Stomach (tissue), 19 donors: ENCODE measurements at places on chromosomes 2 and 18. TPM values are rescaled to one million over a fixed set of nuclear protein-coding genes. Genes with fewer than 3 reads are reported as not detected.

GRCh38 chr2:66432801-66433694 is 1.9 kb upstream of the MEIS1 start:
- peak; percentile 88 for DNase-seq

- no peak for DNase-seq
Observed at GRCh38 chr2:196183528-196184231, 12.3 kb upstream of the STK17B start.

GRCh38 chr2:75545387-75545786 is 15.4 kb downstream of the EVA1A start:
- DNase-seq: no peak

GRCh38 chr2:217505303-217505702 is 497.5 kb downstream of the TNS1 start:
- DNase-seq: no peak

DNA sequence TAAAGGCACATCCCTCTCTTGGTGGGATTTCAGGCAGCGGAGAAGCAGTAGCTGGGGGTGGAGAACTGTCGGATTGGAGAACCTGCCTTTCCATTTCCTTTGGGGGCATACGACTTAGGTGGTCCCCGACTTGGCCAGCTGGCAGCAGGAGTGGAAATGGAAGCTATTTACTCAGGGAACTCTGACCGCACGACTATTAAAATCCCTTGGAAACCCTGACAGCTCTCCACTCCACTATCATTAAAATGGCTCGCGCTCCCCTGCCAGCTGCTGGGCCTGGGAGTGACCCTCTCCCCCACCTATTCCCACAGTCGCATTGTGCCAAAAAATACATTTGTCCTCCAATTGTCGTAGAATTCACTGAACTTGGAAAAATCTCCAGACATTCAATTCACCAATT is 77.7 kb upstream of the APCDD1 start:
- peak; percentile 79 for DNase-seq

DNA sequence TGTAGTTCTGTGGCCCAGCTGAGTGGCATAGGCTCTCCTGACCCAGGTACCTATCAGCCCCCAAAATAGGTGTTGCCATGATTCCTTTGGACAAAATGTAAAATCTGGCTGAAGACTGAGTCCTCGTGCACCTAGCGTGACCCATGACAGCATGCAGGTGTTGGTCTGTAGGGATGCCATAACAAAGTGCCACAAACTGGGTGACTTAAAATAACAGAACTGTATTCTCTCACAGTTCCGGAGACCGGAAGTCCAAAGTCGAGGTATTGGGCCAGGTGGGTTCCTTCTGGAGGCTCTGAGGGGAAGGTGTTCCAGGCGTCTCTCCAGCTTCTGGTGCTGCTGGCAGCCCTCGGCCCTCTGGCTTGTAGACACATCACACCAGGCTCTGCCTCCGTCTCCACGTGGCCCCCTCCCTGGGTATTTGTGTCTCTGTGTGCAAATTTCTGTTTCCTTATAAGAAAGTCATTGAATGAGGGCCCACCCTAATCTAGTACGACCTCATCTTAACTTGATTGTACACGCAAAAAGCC is 34.5 kb downstream of the LRRFIP1 start:
- DNase-seq: no peak

GRCh38 chr2:127425540-127426490 is 7.6 kb downstream of the PROC start:
- DNase-seq: no peak

GRCh38 chr2:183049420-183049819 is 11.2 kb upstream of the NCKAP1 start:
- no peak for DNase-seq

DNA sequence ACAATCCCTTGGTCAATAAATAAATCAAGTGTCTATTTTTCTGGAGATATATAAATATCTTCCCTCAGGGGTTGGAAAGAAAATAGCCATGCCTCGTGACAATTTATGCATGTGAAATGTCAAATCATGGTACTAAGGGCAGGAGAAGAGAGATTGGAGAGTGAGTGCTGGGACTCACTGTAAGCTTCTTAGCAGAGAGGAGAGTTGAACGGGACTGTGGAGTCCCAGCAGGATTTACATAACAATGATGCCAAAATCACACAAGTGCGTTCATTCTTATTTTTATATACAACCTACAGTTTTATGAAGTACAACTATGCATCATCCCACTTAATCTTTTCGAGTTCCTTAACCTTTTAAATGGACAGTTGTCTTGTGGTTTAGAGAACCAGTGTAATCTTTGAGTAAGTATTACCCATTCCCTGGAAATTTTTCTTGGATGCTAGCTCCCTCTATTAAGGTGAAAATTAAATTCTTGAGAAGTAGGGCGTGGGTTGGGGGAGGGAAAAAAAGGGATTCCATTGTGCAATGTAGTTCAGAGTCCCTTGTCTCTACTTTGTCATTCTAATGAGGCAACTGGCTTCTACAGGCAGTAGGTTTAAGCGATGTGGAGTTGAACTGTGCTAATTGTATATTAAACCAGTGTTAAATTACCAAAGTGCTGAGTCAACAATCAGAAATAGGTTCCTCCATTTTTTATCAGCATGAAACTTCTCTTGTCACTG is 143.6 kb upstream of the EPHA4 start:
- peak; percentile 14 for DNase-seq

DNA sequence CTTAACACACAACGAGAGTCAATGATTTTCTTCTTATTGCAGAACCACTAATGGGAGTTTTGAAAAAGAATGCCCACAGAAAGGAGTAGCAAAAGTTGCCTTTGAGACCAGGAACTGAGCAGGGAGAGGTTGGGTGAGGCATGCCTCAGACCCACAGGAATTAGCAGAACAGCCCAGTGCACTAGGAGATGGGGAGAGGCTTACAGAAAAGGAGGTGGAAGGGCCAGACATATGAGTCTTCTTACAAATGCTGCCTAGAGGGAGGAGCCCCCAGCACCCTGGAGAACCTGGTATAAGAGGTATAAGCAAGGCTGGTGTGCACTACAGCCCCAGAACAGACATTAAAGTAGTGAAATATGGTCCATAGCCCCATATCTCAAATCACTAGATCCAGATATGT is 162.0 kb downstream of the DTNA start:
- no peak for DNase-seq

- no peak for DNase-seq
Observed at GRCh38 chr18:39870591-39870990, 2084.4 kb upstream of the PIK3C3 start.

GRCh38 chr2:43455731-43456642 is 139.9 kb downstream of the THADA start:
- DNase-seq: no peak

- no peak for DNase-seq
Observed at GRCh38 chr2:46068636-46069035, 228.6 kb upstream of the EPAS1 start.

- peak; percentile 81 for DNase-seq
Observed at GRCh38 chr2:218852911-218853667, 6.5 kb upstream of the WNT6 start.

DNA sequence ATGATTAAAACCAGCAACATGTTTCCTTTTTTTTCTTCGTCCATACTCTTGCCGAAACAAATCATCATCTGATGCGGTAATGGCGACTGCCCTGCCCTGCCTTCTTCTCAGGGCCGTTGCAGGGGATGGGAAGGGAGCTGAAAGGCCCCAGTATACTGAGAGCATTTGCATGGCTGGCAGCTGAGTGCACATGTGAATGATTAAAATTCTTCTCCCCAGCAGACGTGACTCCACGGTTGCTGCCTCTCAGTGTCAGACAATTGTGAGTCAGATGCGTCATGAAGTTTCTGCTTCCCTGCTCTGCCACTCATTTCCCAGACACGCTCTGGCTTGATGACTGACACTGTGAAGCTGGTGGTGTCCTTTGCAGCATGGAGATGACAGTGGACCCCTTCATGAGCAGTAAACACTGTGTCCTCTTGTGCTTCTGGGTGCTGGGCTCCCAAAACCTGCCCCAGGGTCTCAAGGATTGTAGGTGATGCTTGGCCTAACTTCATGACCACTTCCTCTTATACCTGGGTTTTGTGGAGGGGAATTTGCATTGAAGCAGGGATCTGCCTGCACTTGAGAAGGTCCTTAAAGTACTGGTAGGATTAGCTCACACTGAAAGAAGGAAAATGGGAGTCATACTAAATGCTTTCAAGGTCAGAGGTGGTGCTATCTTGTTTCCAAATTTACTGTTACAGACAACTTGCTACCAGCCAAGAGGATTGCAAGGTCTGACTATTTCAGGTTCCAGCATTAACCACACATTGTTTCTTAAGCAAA is 222.5 kb upstream of the COPS8 start:
- no peak for DNase-seq

GRCh38 chr2:75030218-75031009 is 72.0 kb downstream of the POLE4 start:
- no peak for DNase-seq

GRCh38 chr2:234364661-234365060 is 132.2 kb downstream of the ARL4C start:
- DNase-seq: no peak

- DNase-seq: no peak
Observed at GRCh38 chr2:219636144-219636915, 8.9 kb downstream of the SLC4A3 start.

DNA sequence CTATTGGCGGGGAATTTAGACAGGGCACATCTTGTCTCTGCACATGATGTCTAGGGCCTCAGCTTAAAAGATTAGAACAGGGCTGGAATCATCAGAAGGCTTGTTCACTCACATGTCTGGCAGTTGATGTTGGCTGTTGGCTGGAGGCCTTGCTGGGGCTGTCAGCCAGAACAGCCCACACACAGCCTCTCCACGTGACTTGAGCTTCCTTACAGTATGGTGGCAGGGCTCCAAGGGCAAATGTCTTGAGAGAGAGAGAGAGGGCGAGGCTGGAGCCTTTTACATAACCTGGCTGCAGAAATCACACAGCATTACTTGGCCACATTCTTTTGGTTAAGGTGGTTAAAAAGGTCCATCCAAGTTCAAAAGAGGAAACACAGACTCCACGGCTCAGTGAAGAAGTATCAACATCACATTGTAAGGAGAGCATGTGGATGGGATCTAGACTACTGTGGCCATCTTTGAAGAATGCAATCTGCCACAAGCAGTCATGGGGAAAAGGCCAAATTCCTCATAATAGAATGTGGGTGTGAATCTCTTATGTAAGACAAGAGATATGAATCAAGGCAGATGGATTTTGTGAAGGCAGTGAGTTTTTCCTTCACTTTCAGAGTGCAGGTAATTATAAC is 30.4 kb downstream of the SRSF7 start:
- DNase-seq: peak; percentile 60

- peak; percentile 28 for DNase-seq
Observed at GRCh38 chr2:212863185-212863588, 288.2 kb downstream of the IKZF2 start.

DNA sequence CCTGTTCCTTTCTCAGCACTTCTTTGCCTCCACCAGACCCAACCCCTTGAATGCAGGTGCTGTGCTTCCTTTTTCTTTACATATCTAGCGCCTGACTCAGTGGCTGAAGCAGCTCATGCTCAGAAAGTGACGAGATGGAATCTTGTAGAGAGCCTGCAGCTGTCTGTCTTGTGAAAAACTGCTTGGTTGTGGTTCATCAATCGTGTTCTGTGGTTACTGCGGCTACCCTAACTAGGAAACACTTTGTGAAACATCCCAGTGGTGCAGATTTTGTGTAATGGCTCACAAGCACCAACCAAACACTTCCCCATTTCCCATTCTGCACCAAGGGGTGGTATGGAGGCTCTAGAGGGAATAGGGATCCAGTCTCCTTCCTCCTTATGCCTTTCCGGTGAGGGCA is 307.2 kb upstream of the MMADHC start:
- DNase-seq: no peak

DNA sequence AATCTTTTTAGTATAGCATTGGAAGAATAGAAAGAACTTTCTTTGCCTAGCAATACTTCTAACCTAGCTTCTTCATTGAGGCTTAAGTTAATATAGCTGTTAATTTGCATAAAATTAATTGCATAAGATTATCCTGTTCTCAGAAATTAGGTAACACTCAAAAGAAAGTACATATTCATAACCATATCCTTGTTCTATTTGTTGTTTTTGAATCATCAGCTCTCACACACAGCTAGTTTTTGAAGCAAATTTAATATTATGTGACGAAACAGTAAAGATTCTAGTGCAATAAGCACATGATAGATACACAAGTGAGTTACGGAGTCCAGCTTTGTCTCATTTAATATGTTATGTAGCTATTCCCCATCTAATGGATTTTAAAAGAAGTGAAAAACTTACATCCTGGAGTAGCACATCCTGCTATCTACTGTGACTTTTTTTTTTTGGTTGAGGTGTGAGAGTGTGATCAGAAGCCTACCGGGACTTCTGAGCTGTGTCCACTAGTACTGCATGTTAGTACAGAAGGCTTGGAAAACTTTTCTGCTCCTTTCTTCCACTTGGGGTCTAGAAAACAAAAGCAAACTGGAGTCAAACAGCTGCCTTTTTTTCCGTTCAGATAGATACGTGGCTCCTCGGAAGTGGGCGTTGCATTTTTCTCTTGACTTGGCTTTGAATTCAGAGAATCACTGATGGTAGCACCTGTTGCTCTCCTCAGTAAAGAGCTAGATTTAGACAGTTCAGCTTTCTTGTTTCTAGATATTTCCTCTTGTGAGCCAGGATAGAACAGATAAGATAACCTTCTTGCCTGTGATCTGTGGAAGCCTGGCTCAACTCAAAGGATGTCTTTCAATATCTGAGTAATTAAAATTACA is 27.2 kb downstream of the KDM3A start:
- no peak for DNase-seq

- DNase-seq: peak; percentile 11
Observed at GRCh38 chr2:182444806-182445205, 18.0 kb upstream of the PDE1A start.

DNA sequence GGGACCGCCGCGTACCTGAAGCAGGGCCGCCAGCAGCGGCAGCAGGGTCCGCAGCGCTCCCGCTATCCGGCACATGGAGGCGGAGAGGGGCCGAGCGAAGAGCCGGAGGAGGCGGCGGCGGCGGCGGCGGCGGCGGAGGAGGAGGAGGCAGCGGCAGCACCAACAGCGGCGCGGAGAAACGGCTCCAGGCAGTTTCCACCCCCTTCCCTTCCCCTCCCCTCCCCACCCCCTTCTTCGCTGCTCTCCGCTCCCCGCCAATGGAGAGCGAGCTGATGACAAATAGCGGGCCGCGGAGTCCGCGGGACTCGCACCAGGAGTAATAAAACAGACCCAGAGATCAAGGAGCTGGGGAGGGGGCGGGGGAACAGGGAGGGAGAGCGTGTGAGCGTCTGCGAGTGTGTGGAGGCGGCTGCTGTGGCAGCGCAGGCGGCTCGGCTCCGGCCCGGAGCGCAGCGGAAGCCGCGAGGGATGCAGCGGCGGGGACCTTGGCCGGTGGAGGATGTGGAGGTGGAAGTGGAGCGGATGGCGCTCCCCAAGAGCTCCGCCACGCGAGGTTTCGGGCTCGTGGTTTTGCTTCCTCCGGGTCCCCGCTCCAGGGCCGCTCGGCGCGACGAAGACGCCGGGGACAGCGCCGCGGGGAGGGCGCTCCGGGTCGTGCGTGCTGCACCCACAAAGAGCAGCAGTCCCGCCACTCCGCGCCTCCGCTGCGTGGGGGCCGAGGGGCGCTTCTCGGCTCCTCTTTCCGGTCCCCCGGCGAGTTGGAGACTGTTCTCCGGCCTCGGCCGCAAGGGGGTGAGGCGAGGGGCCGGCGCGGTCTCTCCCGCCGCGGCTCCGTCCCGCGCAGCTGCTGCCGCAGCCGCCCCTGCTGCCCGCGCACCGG is at the start of gene CDH2:
CDH2 (minus strand) TSS at position 183 of the 880 bp plus-strand sequence; CDS start at position 75, 108 bp downstream.
- peak; percentile 88 for DNase-seq

ANKRD62 gene
- not detected for polyA plus RNA-seq

DES gene
- 122 TPM for polyA plus RNA-seq

PDE1A gene
- 17.2 TPM for polyA plus RNA-seq

TMEM131 gene
- 5.8 TPM for polyA plus RNA-seq

CASP10 gene
- polyA plus RNA-seq: 8.1 TPM

EDAR gene
- polyA plus RNA-seq: 0.93 TPM

CERKL gene
- 0.31 TPM for polyA plus RNA-seq

ONECUT2 gene
- polyA plus RNA-seq: under 0.01 TPM

MYO7B gene
- polyA plus RNA-seq: 0.46 TPM

TXNDC2 gene
- not detected for polyA plus RNA-seq

PRKAG3 gene
- not detected for polyA plus RNA-seq
